ENCODE measurements at places on chromosomes 11 and 22.

DNA sequence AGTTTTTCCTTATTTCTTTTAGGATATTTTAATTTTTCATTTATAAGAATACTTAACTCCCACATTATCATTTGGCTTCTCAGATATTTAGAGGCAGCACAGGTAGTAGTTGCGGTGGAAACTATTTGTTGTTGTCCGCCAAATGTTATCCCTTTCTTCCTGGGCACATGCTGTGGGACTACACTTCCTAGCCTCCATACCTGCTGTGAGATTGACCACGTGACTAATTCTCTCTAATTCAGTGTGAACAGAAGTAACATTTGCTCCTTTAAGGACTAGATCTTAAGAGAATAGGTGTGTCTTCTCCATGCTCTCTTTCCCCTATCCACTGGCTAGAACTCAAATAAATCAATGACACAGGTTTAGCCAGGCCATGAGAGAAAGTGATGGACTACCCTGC, 136.5 kb downstream of the ATG16L2 start:
- no peak for DNase-seq

- no peak for DNase-seq
Measured at GRCh38 chr11:122803716-122804115, 34.6 kb upstream of the CRTAM start.

GRCh38 chr22:11627436-11627797, 3900.6 kb upstream of the OR11H1 start:
- no peak for DNase-seq

DNA sequence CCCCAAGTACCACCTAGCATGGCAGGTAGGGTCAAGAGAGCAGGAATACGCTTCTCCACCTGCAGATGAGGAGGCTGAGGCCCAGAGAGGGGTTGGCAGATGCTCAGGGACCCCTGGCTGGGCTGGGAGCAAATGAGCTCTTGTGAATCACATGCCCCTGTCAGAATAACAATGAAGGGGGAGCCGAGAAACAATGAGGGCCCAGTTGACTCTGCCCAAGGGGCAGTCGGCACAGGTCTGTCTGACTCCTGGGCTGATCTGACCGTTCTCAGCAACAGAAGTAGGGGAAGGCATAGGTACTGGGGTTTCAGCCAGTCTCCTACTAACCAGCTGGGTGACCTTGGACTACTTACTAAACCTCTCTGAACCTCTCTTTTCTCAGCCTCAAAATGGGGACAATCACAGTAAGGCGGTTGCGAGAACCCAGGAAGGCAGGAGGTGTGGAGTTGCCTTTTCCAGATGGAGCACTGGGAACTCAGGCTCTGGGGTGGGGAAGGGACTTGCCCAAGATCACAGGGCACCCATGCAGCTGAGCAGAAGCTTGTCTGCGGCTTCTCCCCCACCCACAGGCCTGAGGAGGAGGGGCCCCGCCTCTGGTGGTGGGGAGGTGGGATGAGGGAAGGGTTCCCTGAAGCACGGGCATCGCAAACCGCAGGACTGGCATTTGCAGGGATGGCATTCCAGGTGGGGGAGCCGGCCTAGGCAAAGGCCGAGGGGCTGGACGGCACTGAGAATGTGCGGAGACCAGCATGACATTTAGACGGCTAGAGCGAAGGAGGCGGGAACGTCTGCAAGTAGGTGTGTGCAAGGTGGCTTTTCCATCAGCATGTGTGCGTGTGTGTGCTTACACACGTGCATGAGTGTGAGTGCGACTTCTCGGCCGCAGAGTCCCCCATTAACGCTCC, 163.0 kb downstream of the MN1 start:
- no peak for DNase-seq

GRCh38 chr11:73578592-73579185, 19.2 kb downstream of the FAM168A start:
- DNase-seq, result no peak

DNA sequence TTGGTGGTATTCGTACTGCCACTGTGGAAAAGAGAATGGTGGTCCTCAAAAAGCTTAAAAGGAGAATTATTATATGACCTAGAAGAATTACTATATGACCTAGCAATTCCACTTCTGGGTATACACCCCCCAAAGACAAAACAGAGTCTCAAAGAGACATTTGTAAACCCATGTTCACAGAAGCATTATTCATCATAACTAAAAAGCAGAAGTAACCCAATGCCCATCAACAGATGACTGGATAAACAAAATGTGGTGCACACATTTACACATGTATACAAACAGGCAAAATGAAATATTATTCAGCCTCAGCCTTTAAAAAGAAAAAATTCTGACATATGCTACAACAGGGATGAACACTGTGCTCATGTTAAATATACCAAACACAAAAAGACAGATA, 89.4 kb downstream of the ARHGAP32 start:
- DNase-seq, result no peak

DNA sequence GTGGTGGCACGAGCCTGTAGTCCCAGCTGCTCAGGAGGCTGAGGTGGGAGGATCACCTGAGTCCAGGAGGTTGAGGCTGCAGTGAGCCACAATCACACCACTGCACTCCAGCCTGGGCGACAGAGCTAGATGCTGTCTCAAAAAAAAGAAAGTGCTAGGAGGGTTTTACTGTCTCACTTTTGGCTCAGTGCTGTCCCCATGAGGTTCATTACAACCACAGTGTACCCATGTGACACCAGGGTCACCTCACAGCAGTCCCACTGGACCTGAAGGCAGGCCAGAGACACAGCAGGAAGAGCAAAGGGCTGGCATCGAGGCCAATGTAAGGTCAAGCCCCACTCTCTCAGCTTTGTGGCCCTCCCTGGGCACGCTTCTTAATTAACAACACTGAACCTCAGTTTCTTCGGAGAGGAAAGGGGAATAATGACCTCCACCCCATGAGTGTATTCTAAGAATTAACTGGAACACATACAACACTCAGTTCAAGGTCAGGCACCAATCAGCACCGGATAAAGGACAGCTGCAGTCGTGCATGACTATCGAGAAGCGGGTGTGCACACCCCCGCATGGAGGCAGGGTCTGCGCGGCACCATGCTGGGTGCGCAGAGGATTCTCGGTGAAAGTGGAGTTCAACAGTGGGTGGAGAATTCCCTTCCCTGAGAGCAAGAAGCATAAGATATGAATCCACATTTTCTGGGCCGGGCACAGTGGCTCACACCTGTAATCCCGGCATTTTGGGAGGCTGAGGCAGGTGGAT, 30.9 kb upstream of the BAIAP2L2 start:
- no peak for DNase-seq

DNA sequence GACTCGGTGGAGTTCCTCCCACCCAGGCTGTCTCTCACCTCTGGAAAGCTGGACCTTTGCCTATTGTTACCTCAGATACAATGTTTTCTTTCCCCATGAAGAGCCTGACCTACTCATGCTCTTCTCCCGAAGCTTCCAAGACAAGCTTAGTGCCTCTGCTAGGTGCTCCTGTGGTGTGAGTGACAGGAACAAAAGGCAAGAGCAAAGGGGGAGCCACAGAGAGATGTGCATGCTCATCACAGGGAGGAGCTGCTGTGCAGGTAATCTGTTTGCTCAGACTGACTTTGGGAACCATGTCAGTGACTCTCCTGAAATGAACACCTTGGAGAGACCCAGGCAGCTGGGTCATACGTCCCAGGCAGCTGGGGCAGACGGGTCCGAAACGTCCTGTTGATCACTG, 53.6 kb upstream of the VSTM5 start:
- DNase-seq, result no peak

GRCh38 chr22:43528601-43529360, 117.0 kb downstream of the MPPED1 start:
- DNase-seq, result no peak

- no peak for DNase-seq
Measured at GRCh38 chr22:36617694-36618522, 85.6 kb downstream of the CACNG2 start.

GRCh38 chr11:117484156-117484555, 156.5 kb downstream of the CEP164 start:
- DNase-seq, result no peak

DNA sequence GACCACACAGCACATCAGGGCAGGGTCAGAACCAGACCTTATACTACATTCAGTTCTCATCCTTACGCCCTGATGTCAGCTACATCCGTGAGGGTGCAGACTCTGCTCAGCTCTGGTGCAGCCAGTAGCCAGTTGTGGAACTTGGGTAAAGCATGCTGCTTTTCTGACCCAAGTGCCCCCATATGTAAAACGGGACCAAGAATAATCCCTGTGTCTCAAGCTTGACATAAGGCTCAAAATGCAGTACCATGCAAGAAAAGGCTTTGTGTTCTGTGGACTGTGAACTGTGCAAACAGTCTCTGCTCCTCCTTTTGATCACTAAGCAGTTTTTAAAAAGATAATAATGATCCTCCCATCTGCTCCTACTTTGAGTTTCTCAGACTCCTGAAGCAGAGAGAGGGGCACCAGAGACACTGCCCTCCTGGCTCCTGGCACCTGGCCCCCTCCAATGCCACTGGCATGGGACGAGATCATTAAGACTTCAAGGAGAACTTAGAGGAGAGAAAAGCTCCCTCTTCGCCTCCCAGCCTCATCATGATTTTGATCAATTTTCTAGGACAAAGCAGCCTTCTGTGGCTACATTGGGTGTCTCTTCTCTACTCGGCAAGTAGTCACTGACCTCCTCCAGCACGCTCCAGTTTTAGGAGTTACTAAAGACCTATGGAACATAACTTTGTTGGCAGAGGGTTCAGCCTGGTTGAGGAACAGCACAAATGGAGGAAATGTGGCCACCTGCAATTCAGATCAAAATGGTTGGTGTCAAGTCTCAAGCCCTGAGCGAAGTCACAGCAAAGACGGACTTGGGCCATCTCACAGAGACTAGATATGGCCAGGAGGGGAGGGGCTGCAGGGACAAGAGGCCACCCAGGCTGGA, 23.9 kb downstream of the IL10RA start:
- no peak for DNase-seq

DNA sequence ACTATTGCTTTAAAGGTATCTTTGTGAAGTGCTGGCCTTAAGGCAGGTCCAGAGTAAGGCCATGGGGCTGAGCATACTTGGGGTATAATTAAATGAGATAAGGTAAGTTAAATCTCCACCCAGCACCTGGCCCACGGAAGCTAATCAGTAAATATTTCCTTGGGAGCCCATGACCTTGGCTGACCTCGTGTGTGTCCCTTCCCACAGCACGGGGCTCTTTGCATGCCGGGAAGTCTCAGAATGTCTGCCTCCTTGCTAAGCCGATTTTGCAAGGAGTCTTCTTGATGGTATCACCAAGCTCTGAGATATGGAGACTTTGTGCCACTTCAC, 46.5 kb downstream of the ADM start:
- no peak for DNase-seq

DNA sequence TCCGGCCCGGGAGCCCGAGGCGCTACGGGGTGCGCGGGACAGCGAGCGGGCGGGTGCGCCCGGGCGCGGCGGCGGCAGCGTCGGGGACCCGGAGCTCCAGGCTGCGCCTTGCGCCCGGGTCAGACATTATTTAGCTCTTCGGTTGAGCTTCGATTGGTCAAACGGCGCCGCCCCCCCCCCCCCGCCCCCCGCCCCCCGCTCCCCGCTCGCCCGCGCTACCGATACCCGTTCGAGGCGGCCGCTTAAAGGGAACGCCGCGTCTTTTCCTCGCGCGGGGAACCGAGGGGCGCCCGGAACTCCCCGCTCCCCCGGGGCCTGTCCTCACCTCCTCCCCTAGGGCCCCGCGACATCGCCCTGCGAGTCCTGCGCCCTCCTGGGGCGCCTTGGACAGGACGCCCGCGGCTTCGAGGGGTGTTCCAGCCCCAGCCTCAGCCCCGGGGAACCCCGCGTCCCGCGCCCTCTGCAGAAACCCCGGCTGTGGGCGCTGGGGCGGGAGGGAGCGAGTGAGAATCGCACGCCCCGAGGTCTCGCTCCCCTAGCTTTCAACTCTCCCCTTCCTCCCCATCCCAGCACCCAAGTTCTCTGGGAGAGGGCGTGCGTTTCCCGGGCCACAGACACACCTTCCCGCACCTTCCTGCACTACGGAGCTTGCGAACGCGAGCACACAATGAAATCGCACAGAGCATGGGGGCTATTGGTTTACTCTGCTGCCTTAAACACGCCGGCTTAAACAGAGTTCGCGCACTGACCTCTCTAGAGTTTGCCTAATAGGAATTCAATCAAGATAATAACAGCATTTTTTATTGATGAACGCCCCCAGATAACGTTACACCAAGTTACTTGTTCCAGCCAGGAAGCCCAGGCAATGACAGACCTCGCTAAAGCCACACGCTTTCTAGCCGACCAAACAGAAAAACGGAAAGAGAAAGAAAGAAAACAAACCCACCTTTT, at the start of gene BDNF:
Gene BDNF (minus strand): TSS at position 105 of the 951 bp plus-strand sequence. CDS start 41,891 bp downstream, outside the sequence.
- DNase-seq, result peak; percentile 84

DNA sequence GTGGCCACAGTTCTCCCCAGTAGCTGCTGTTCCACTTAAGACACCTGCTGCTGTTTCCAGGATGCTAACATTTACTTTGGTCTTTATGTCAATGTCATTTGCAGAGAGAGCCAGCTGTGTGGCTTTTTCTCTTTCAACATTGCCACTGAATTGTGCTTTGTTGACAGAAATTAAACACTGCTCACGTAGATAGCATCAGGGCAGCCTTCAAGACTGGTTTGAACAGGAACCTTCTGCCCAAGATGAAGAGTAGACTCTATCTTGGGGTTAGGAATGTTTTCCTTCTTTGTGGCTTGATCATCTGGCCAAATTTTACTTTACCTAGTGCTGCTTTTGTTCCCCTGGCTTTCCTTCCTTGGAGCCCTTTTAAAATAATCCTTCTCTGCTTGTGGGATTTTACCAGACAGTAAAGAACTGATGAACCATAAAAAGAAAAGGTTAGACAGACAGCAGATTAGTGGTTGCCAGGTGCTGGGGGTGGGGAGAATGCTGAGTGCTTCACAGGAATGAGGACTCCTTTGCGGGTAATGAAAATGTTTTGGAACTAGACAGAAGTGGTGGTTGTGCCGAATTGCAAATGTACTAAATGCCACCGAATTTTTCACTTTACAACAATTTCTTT, 22.7 kb upstream of the XBP1 start:
- DNase-seq, result peak; percentile 38

- no peak for DNase-seq
Measured at GRCh38 chr11:129703846-129704245, 111.8 kb upstream of the TMEM45B start.

GRCh38 chr11:134171951-134172350, 51.8 kb downstream of the NCAPD3 start:
- no peak for DNase-seq

GRCh38 chr11:19071255-19071654, 10.7 kb upstream of the MRGPRX2 start:
- peak; percentile 70 for DNase-seq

GRCh38 chr11:30257058-30257457, 26.2 kb downstream of the FSHB start:
- no peak for DNase-seq

All from upper lobe of left lung (tissue), 6 donors.